ENCODE measurements at places on chromosomes 13 and 19. TPM values are rescaled to one million over a fixed set of nuclear protein-coding genes. Genes with fewer than 3 reads are reported as not detected.

GRCh38 chr13:26678796-26679195 is 81.8 kb downstream of the GPR12 start:
- no peaks in the 10 kb centered on the region for H3K27me3 ChIP-seq
- H3K27ac ChIP-seq, result no peak overlapping the region
- no peaks in the 10 kb centered on the region for H3K4me1 ChIP-seq

GRCh38 chr13:99267927-99268326 is 9.7 kb upstream of the GPR18 start:
- no peak overlapping the region for H3K4me3 ChIP-seq
- no peaks in the 10 kb centered on the region for H3K27me3 ChIP-seq
- H3K4me1 ChIP-seq, result no peaks in the 10 kb centered on the region
- no peaks in the 10 kb centered on the region for H3K36me3 ChIP-seq
- H3K27ac ChIP-seq, result no peak overlapping the region

GRCh38 chr19:13153569-13154240 is 3.5 kb downstream of the IER2 start:
- H3K4me3 ChIP-seq, result peak overlapping the region; percentile 88
- H3K36me3 ChIP-seq, result no peaks in the 10 kb centered on the region
- no peaks in the 10 kb centered on the region for H3K27me3 ChIP-seq
- H3K27ac ChIP-seq, result peak overlapping the region; percentile 98

MYO9B gene
- 55.8 TPM for total RNA-seq

DNA sequence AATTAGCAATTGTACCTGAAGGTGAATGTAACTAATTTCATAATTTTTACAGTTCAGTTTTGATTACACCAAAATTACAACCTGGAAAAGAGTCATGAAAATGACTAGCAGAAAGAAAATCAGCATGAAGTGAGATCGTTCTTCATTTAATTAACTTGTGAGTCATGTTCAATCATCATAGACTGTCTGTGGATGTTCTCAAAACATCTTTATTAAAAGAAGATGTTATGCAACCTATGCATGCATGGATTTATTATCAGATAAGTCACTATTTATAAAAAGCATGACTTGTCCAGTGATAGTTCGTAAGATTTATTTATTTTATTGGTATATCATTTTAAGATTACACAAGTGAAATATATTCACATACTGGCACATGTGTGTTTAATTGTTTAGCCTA is 245.9 kb downstream of the ITGBL1 start:
- no peaks in the 10 kb centered on the region for H3K36me3 ChIP-seq
- H3K27ac ChIP-seq, result no peak overlapping the region
- no peak overlapping the region for H3K4me3 ChIP-seq
- no peaks in the 10 kb centered on the region for H3K4me1 ChIP-seq
- H3K27me3 ChIP-seq, result no peaks in the 10 kb centered on the region

GRCh38 chr13:86608701-86609100 is 809.5 kb upstream of the SLITRK6 start:
- no peak overlapping the region for H3K27ac ChIP-seq
- no peaks in the 10 kb centered on the region for H3K36me3 ChIP-seq
- no peak for DNase-seq
- H3K4me1 ChIP-seq, result no peaks in the 10 kb centered on the region
- H3K27me3 ChIP-seq, result no peaks in the 10 kb centered on the region

CADM4 gene
- total RNA-seq, result 17.3 TPM

- DNase-seq, result no peak
- no peaks in the 10 kb centered on the region for H3K36me3 ChIP-seq
- H3K27me3 ChIP-seq, result no peaks in the 10 kb centered on the region
These were observed 23.7 kb upstream of the SHISA2 start for GRCh38 chr13:26075498-26075897.

DNA sequence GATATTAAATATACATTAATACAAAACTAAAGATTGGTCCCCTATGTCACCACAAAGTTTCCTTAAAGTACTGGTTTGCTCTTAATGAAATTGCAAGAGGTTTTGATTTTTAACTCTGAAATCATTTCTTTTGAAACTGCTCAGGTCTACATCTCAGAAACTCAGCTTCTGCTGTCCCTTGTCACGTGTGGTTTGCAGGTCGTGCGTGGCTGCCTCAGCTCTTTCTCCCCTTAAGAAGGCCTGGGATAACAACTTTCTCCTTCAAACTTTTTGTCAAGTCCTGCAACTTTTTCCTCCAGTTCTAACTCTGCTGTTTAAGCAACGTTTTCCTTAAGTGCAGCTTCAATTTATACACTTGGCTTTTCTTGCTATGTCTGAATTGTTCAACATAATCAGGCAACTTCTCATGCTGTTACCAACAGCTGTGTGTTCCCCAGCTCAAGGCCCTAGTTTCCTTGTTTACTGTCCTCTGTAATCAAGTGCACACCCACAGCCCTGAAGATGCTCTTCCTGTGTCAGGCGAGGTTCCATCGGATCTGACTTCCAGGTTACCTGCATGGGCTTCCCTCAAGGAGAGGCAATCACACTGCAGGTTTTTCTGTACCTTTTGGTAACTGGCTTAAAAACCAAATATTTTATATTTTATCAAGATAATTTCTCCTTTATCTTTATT is 13.5 kb downstream of the C13orf46 start:
- no peak for DNase-seq
- no peak overlapping the region for H3K4me3 ChIP-seq
- H3K27me3 ChIP-seq, result no peaks in the 10 kb centered on the region
- H3K4me1 ChIP-seq, result no peaks in the 10 kb centered on the region
- no peak overlapping the region for H3K27ac ChIP-seq

ACP7 gene
- not detected for total RNA-seq

- no peak for DNase-seq
- H3K4me1 ChIP-seq, result no peaks in the 10 kb centered on the region
- H3K36me3 ChIP-seq, result no peaks in the 10 kb centered on the region
- H3K27me3 ChIP-seq, result no peaks in the 10 kb centered on the region
- H3K27ac ChIP-seq, result no peak overlapping the region
- H3K4me3 ChIP-seq, result no peak overlapping the region
These were observed 246.9 kb downstream of the LIG4 start for GRCh38 chr13:107968470-107968869.

- no peaks in the 10 kb centered on the region for H3K27me3 ChIP-seq
- DNase-seq, result no peak
- peaks cover 5% of the 10 kb centered on the region for H3K36me3 ChIP-seq
These were observed 3.8 kb downstream of the ZNF749 start for GRCh38 chr19:57438925-57439324.

GRCh38 chr19:45791744-45792469 is 738 bp downstream of the DMWD start:
- H3K4me1 ChIP-seq, result peaks cover 8% of the 10 kb centered on the region
- H3K4me3 ChIP-seq, result peak overlapping the region; percentile 40
- H3K27ac ChIP-seq, result peak overlapping the region; percentile 14
- DNase-seq, result no peak

IGFL3 gene
- total RNA-seq, result not detected

PRR22 gene
- 2.9 TPM for total RNA-seq

FAM124A gene
- 4.2 TPM for total RNA-seq

DNA sequence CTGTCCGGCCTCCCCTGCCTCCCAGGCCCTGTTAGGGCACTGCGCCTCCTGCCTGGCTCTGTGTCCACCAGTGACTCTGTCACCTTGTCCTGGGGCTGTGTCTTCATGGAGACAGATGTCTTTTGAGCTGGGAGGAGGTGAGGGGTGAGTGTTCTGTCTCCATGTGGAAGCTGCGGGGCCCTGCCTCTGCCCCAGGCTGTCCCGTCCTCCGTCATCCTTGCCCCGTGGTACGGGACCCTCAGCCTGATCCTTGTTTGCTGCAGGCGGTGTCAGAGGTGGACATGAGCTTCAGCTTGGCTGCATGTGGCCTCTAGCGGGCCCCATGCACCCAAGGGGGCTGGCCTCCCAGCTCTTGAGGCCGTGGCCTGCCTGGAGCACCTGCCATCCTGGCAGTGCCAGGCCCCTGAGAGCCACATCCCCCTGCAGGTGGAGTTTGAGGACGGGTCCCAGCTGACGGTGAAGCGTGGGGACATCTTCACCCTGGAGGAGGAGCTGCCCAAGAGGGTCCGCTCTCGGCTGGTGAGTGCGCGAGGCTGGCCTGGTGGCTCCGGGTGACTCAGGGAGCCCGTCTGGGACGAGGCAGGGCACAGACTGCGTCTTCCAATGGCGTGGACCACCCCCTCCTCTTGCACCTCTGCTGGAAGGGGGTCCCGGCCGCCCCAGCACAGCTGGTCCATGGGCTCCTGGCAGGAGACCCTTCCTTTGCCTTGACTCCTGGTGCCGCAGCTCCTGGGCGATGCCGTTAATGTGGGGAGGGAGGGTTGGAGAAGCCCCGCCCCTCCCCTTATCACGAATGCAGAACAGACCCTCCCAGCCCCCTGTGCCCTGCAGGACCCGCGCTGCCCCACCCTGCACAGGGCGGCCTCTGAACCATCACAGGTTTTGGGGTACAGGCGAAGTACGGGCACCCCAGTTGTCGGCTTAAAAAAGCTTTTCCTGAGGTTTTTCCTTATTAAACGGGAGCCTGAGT is 181.3 kb downstream of the KDM4B start:
- no peaks in the 10 kb centered on the region for H3K4me1 ChIP-seq
- no peaks in the 10 kb centered on the region for H3K36me3 ChIP-seq
- H3K27me3 ChIP-seq, result no peaks in the 10 kb centered on the region
- no peak overlapping the region for H3K27ac ChIP-seq
- no peak overlapping the region for H3K4me3 ChIP-seq

DNA sequence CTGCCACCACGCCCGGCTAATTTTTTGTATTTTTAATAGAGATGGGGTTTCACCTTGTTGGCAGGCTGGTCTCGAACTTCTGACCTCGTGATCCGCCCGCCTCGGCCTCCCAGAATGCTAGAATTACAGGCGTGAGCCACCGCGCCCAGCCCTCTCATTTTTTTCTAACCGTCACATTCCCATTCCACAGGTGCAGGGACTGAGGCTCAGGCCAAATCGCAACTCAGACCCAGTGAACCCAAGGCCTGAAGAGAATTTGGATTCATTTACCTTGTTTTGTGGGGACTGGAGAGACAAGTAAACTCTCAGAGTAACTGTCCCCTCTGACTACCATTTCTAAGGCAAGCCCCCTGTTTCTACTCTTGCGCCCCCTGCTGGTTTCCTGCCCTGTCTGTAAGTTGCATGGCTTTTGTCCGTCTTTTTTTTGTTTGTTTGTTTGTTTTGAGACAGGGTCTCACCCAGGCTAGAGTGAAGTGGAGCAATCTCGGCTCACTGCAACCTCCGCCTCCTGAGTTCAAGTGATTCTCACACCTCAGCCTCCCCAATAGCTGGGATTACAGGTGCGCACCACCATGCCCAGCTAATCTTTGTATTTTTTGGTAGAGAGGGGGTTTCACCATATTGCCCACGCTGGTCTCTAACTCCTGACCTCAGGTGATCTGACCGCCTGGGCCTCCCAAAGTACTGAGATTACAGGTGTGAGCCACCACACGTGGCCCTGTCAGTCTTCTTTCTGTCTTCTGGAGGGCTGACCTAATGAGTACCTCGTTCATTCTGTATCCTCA is 2.3 kb upstream of the STRN4 start:
- H3K27me3 ChIP-seq, result no peaks in the 10 kb centered on the region
- peaks cover 14% of the 10 kb centered on the region for H3K36me3 ChIP-seq
- H3K4me1 ChIP-seq, result peaks cover 10% of the 10 kb centered on the region
- DNase-seq, result peak; percentile 81
- no peak overlapping the region for H3K4me3 ChIP-seq

DNA sequence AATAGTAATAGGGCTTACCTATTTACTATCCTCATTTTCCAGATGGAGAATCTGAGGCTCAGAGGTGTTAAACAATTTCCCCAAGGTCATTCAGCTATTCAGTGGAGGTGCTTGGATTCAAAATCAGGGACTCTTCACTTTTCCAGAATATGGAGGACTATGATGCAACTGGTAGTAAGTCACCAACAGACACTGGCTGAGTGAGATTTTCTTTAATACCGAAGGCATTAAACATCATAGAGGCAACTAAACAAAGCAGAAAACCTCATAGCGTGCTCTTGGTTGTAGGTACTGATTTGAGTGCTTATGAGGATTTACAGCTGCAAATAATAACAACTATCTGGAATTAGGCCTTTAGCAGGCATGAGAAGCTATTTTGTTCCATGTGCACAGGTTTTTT is 134.4 kb downstream of the DLEU7 start:
- H3K4me1 ChIP-seq, result peaks cover 18% of the 10 kb centered on the region
- no peak overlapping the region for H3K27ac ChIP-seq
- no peaks in the 10 kb centered on the region for H3K36me3 ChIP-seq
- no peak overlapping the region for H3K4me3 ChIP-seq
- H3K27me3 ChIP-seq, result no peaks in the 10 kb centered on the region
- no peak for DNase-seq

- H3K4me3 ChIP-seq, result no peak overlapping the region
- DNase-seq, result no peak
- no peaks in the 10 kb centered on the region for H3K36me3 ChIP-seq
- no peaks in the 10 kb centered on the region for H3K4me1 ChIP-seq
- no peak overlapping the region for H3K27ac ChIP-seq
These were observed 95.9 kb upstream of the FREM2 start for GRCh38 chr13:38590796-38591507.

GRCh38 chr19:42324655-42325307 is 654 bp upstream of the MEGF8 start:
- H3K27me3 ChIP-seq, result peaks cover 16% of the 10 kb centered on the region
- H3K27ac ChIP-seq, result no peak overlapping the region
- no peak for DNase-seq
- peaks cover 14% of the 10 kb centered on the region for H3K4me1 ChIP-seq
- no peaks in the 10 kb centered on the region for H3K36me3 ChIP-seq

CERS4 gene
- 43.0 TPM for total RNA-seq

GRCh38 chr13:21117104-21117809 is 55.9 kb upstream of the LATS2 start:
- H3K27ac ChIP-seq, result no peak overlapping the region
- H3K27me3 ChIP-seq, result no peaks in the 10 kb centered on the region
- H3K4me3 ChIP-seq, result no peak overlapping the region
- H3K36me3 ChIP-seq, result no peaks in the 10 kb centered on the region

DNA sequence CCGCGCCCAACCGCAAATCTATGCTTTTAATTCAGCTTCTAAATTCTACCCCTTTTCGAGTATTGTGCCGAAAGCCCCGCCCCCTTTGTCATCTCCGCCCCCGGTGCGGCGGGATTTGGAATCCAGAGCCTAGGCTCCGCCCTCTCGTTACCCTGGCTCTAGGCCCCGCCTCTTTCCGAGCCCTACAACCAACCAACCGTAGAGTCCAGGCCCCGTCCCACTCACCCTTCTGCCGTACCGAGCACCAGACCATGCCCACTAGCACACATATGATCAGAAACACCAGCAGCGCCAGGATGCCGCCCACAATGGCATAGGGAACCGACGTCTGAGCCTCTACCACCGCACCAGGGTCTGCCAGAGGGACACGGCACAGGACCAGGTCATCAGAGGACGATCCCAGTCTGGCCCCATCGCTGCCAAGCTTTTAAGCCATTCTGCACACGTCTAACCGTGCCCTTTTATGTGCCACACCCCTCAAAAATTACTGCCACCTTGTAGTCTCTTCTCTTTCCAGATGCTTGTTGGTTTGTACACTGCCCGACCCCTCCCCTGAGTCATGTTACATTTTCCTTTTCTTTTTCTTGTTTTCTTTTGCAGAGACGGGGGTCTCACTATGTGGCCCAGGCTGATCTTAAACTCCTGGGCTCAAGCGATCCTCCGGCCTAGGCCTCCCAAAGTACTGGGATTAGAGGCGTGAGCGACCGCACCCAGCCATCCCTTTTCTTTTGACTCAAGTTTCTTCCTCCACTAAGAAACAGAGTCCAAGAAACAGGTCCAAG is 4.7 kb upstream of the ZNF428 start:
- H3K4me1 ChIP-seq, result no peaks in the 10 kb centered on the region
- H3K4me3 ChIP-seq, result no peak overlapping the region
- DNase-seq, result no peak
- H3K36me3 ChIP-seq, result no peaks in the 10 kb centered on the region
- no peaks in the 10 kb centered on the region for H3K27me3 ChIP-seq

GRCh38 chr13:110455941-110456340 is 105.6 kb downstream of the RAB20 start:
- H3K4me1 ChIP-seq, result no peaks in the 10 kb centered on the region
- H3K27ac ChIP-seq, result no peak overlapping the region
- peak; percentile 90 for DNase-seq
- H3K36me3 ChIP-seq, result no peaks in the 10 kb centered on the region
- H3K4me3 ChIP-seq, result no peak overlapping the region

UBE2L5 gene
- total RNA-seq, result 0.18 TPM

FFAR2 gene
- 0.11 TPM for total RNA-seq

All from adrenal gland (tissue), 19 donors.